ENCODE measurements at places on chromosomes 1 and 21. TPM values are rescaled to one million over a fixed set of nuclear protein-coding genes. Genes with fewer than 3 reads are reported as not detected.

The DPT gene
- total RNA-seq, result 75.6 TPM

The VHLL gene
- not detected for total RNA-seq

- no peak for DNase-seq
These were observed 561.7 kb downstream of the LTN1 start for GRCh38 chr21:28431022-28431421.

The TMCC2 gene
- 0.48 TPM for total RNA-seq

- DNase-seq, result no peak
These were observed 463 bp downstream of the PRPF3 start for GRCh38 chr1:150321826-150322166.

The PTPRC gene
- 0.98 TPM for total RNA-seq

- peak; percentile 35 for DNase-seq
These were observed 9.7 kb downstream of the CTNNBIP1 start for GRCh38 chr1:9900142-9901043.

The MEX3A gene
- total RNA-seq, result 2.1 TPM

- no peak for DNase-seq
These were observed 743.1 kb upstream of the ADGRL4 start for GRCh38 chr1:79749607-79750006.

- peak; percentile 95 for DNase-seq
These were observed 32.3 kb downstream of the CD160 start for GRCh38 chr1:145751491-145752037.

DNA sequence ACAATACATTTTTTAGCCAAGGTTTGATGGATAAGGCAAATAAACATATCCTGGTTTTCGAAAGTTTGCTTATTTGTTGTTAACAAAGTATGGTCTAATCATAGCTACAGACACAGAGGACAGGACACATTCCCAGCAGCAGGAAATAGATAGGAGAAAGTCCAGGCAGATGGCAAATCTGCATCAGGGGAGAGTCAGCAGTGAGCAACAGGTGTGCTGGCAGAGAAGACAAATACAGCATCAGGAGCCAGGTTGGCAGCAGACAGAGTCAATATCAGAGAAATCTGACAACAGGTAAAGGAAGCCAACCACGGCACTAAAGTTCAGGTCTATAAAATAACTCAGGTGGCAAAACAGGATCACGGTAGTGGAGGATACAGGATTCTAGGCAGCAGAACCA is 210.7 kb upstream of the PTBP2 start:
- no peak for DNase-seq

DNA sequence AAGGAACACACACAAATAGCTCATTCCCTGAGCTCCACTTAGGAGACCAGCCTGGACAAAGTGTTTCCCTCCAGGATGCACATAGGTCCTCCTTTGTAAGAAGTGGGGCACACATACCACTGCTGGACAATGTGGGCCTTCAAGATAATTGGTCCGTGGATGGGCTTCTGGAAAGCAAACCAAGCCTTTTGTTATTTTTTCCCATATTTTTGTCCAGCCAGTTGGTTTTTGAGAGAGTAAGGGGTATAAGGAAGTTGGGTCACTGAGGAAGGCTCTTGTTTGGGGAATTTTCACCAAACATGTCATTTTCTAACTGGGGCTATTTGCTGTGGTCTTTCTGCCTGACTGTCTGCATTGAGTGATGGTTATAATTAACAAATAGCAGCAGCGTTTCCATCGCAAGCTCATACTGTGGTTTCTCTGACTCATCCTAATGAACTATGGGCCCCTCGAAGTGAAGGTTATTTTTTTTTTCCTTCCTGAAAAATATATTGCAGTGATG is 306.3 kb upstream of the DUSP10 start:
- DNase-seq, result peak; percentile 87

The PRAMEF17 gene
- not detected for total RNA-seq

- no peak for DNase-seq
These were observed 116.5 kb upstream of the BARHL2 start for GRCh38 chr1:90833466-90834110.

GRCh38 chr1:44512313-44512885 is 107.3 kb downstream of the RNF220 start:
- DNase-seq, result no peak

- DNase-seq, result peak; percentile 21
These were observed 65.2 kb downstream of the CNST start for GRCh38 chr1:246631426-246631825.

DNA sequence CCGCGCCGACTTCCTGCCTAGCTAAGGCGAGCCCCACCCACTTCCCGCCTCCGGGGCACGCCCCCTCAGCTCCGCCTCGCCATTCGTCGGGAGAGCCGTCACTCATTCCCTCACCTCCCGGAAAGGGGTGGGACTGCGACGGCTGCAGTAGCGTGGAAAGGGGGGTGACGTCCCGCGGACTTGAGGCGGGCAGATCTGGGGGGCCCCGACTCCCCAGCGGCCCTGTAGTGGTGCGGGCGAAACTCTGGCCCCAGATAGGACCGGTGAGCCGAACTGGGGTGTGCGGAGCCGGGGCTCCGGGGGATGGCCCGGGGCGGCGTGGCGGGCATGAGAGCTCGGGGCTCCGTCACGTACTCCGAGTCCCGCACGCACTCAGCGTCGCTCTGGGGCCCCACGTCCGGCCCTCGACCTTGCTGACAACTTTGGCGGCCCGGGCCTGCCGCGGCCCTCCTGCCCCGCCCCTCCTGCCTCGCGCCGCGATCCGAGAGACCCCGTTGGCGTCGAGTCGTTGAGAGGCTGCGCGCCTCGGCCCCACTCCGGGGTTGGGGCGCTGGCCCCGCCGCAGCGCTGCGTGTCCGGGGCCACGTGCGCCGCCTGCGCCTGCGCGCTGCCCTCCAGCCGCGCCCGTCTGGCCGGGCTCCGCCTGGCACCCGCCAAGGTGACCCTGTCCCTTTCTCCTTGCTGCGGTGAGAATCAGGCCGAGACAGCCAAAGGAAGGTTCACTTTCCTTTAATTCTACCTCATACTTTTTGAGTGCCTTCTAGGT is 395 bp upstream of the ENO1 start:
- DNase-seq, result peak; percentile 96

The OR2L8 gene
- total RNA-seq, result not detected

- no peak for DNase-seq
These were observed 26.3 kb upstream of the BCAR3 start for GRCh38 chr1:93707956-93708355.

All from RPMI7951 (cell line).